ENCODE measurements at places on chromosomes 1 and 21.

GRCh38 chr1:223834660-223835263, 11.0 kb downstream of the TP53BP2 start:
- no peak for DNase-seq

DNA sequence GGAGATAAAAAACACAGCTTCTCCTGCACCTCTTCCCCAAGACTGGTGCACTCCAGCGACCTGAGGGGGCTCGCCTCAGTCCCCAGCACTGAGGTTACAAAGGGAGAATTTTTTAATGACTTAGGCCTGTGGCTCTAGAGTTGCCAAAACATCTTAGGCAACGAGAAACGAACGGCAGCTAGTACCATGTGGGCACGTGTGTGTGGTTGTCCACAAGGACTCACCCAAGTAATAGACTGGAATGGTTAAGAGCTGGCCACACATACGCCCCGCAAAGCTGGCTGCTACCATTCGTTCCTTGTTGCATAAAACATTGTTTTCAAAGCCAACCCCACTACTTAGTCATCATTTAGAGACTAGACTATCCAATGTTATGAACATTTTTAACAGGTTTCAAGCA, 26.9 kb downstream of the RIPK4 start:
- no peak for DNase-seq

DNA sequence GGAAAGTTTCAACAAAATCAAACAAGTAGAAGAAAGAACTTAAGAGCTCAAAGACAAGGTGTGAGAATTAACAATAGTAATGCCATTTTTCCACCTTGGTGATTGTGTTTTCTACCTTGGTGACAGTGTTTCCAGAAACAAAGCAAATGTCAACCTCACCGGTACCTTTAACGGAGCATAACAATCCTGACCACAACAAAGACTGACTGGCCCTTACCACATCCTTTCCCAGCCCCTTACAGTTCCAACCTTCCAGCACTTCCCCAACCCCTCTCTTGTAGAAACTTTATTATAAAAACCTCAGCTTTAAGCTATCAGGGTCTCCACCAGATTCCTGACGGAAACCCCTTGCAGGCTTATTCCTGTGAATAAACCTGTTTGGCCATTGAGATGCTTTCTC, 16.7 kb downstream of the STYXL2 start:
- DNase-seq, result no peak

- no peak for DNase-seq
Observed at GRCh38 chr1:51753969-51754368, 124.6 kb downstream of the NRDC start.

- no peak for DNase-seq
Observed at GRCh38 chr1:165168467-165168866, 188.0 kb downstream of the LMX1A start.

DNA sequence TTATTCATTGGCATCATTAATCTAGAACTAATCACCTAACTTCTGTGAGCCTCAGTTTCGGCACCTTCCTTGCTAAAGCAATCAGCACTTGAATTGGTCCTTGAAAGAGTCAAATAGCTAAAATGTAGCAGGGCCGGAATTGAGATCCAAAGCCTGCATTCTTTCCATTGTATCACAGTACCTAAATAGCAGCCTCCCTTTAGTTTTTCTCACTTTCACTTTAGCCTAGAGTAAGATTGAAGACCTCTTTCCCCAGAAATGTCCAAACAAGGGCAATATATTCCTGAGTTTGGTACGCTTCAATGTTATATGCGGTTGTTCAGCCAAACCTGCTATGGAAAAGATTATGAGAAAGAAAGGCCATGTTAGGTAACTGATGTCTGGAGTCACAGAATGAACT, 121.9 kb upstream of the BMP8A start:
- no peak for DNase-seq

GRCh38 chr1:156904187-156904959, 10.9 kb downstream of the PEAR1 start:
- DNase-seq, result no peak

DNA sequence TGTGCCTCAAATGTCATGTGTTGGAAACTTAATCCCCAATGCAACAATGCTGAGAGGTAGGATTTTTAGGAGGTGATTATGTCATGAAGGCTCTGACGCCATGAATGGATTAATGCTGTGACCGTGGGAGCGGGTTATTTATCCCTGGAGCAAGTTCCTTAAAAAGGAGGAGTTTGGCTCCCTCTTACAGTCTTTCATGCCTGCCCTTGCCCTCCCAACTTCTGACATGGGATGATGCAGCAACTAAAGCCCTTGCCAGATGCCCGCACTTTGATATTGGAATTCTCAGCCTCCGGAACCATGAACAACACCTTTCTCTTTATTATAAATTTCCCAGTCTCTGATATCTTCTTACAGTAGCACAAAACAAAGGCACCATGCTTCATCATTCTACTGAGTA, 685.3 kb upstream of the CHRM3 start:
- no peak for DNase-seq

GRCh38 chr1:53652441-53653199, 86.3 kb downstream of the GLIS1 start:
- no peak for DNase-seq

- no peak for DNase-seq
Observed at GRCh38 chr1:77412820-77413530, 131.2 kb downstream of the AK5 start.

GRCh38 chr1:19468397-19468956, 16.9 kb downstream of the CAPZB start:
- DNase-seq, result no peak

DNA sequence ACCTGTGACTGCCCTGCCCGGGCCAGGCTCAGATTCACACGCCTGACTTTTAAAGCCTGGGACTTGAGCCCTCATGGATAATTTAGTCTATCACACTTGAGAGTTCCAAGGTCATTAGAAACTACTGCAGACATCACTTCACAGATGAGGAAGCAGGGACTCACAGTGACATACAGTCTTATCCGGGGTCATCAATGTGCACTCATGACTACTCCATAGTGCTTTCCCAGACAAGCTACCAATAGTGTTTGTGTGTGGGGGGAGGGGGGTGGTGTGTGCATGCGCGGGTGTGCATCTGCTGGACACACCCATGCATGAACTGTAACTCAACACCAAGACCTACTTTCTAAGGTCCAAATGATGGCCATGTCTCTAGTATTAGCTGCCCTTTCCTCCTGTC, 16.1 kb upstream of the SLC5A9 start:
- no peak for DNase-seq

DNA sequence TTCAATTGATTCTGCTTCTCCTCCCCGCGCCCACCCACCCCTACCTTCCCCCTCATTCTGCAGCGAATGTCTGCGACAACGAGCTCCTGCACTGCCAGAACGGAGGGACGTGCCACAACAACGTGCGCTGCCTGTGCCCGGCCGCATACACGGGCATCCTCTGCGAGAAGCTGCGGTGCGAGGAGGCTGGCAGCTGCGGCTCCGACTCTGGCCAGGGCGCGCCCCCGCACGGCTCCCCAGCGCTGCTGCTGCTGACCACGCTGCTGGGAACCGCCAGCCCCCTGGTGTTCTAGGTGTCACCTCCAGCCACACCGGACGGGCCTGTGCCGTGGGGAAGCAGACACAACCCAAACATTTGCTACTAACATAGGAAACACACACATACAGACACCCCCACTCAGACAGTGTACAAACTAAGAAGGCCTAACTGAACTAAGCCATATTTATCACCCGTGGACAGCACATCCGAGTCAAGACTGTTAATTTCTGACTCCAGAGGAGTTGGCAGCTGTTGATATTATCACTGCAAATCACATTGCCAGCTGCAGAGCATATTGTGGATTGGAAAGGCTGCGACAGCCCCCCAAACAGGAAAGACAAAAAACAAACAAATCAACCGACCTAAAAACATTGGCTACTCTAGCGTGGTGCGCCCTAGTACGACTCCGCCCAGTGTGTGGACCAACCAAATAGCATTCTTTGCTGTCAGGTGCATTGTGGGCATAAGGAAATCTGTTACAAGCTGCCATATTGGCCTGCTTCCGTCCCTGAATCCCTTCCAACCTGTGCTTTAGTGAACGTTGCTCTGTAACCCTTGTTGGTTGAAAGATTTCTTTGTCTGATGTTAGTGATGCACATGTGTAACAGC, 339.9 kb downstream of the NTNG1 start:
- DNase-seq, result peak; percentile 53

DNA sequence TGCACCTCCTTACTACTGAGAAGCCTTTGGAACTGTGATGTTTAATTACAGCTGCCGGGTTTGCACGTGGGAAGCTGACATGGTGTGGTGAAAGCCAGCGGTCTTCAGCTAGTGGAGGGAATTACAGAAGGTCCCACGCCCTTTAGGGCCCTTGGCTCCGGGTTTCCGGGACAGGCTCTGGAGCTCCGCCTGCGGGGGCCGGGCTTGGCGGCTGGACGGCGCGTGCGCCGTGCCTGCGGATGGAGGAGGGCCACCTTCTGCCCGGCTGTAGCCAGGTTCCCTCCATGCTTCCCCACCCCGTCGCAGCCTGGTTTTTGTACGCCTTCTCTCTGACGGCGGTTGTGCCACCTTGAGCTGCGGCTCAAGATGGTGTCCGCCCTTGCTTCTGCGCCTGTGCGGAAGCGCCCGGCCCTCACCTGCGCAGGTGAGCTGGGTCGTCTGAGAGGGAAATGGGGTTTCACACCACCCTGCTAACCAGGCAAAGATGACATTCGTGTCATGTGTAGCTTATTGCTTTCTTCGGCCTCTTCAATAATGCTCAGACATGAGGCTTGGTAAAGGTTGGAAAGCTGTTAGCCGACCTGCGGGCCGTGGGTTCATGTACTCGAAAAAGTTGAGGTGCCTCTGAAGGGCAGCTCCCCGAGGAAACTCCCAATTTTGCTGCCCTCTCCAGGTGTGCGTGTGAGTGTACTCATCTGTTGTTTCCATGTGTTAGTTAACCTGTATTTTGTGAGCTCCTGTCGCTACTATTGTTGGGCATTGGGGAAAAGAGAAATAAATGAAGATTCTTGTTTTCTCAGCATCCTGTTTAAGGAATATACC, 36.6 kb upstream of the OPRD1 start:
- DNase-seq, result peak; percentile 86

DNA sequence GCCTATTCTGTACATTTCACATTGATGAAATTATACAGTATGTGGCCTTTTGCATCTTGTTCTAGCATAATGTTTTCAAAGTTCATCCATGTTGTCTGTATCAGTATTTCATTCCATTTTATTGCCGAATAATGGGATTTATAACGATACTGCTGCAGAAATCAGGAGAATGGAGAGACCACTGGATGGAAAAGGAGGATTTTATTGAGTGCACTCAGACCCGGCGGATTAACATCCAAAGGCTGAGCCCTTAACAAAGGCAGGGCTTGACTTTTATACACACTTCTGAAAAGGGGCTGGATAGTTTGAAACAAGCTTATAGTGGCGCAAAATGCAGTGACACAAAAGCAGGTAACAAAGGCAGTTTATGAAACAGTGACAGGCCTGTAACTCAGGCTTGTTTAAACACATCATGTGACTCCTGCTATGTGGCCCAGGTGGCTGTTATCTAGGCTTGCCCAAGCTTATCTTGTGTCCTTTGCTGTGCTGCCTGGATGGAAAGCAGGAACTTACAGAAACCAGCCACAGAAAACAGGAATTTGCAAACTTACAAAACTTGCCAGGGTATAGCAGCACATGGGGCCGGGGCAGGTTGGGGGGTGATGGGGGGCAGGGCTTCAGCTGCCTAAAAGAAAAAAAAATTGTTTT, 32.8 kb upstream of the KCNJ15 start:
- DNase-seq, result no peak

DNA sequence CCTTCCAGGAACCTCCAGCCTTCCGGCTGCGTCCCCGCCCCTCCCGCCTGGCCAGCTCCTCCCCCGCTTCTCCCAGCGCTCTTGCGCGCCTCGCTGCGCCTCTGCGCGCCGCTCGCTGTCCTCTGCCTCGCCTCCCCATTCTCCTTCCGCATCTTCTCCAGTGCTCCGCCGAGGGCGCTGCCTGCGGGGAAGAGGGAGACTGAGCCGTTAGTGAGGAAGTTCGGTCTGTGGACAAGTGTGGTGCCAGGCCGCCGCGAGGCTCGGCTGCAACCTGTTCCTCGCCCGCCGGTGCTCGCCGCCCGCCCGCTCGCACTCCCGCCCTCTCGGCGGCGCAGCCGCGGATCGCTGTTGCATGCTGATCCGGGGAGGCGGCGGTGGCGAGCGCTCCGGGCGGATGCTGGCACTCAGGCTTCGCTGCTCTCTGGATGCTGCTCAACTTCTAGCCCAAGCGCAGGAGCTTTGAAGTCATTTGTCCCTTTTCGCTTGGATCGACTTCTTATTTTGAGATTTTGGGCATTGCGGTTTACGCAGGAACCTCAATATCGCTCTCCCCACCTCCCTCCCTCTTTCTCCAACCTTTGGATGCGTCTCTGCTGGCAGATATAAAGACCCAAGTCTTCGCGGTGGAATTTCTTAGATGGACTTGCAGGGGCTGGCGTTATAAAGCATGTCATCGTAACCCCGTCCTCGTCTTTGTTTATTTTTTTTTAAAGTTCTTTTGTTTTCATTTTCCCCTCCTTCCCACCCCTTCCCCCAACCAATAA, 614 bp upstream of the CACNA1E start:
- peak; percentile 85 for DNase-seq

GRCh38 chr1:215643592-215644321, 76.7 kb downstream of the KCTD3 start:
- no peak for DNase-seq

- no peak for DNase-seq
Observed at GRCh38 chr1:59204001-59204400, 92.9 kb upstream of the FGGY start.

- no peak for DNase-seq
Observed at GRCh38 chr1:178976541-178976940, 49.2 kb upstream of the FAM20B start.

GRCh38 chr1:180501865-180502360, 464 bp downstream of the ACBD6 start:
- DNase-seq, result peak; percentile 76

Measured in GM13976 (cell line).